ENCODE measurements at places on chromosomes 13 and 19.
A peak's percentile ranks its signal among the peaks of the same experiment; 100 is the strongest.

- no peak for DNase-seq
These were observed 10.4 kb downstream of the STX10 start for GRCh38 chr19:13139633-13140311.

DNA sequence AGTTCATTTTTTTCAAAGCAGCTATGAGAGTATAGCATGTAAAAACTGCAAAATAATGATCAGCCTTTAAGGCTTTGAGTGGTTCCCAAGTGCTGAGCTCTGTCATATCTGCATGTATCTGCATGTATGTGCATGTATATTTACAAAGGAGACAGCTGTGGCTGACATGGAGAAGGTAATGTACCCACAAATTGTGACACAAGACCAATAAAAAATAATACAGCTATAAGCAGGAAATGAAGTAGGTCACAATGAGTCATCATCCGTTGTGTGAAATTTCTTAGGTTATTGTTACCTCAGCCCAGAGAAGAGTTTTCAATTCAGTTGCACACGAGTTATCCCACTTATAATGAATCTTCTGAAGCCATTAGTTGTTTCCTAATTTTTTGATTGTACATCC, 60.9 kb upstream of the MED4 start:
- DNase-seq: peak; percentile 79

DNA sequence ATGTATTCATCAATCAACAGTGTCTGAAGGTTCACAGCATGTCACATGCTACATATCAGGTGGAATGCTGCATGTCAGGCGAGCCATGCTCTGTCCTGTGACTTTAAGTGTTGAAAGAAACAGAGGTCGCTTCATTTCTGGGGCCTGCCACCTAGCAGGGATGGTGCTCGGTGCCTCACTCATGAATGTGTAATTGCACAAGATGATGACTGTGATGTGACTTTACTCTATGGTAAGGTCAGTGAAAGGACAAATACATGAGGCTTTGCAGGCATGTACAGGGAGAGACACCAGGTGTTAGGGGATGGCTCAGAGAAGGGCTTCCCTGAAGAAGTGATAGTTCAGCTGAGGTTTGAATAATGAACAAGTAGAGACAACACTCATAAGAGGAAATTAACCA, 66.7 kb downstream of the FRY start:
- no peak for DNase-seq

DNA sequence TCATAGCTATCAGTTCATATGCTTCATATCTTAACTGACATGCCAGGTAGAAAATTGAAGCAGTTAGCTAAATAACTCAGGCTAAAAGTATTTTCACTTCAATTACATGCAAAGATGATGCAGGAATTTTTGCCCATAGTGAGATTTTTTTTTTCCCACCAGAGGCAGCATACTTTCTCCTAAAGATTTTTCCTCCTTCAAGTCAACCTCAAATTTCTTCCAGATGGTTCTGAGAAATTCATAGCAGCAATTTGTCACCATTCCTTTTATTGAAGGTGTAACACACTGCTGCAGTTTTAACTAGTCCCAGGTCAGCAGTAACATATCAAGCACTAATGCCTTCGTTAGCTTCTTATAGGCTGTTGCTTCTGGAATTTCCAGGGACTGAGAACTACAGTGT, 141.9 kb downstream of the SUCLA2 start:
- DNase-seq: peak; percentile 68

GRCh38 chr19:51131780-51132680, 7.3 kb downstream of the SIGLEC9 start:
- peak; percentile 98 for DNase-seq

All from choroid plexus epithelial cell (primary cell).